Effector memory CD4-positive, alpha-beta T cell (primary cell): ENCODE measurements at places on chromosomes 3 and 15.

DNA sequence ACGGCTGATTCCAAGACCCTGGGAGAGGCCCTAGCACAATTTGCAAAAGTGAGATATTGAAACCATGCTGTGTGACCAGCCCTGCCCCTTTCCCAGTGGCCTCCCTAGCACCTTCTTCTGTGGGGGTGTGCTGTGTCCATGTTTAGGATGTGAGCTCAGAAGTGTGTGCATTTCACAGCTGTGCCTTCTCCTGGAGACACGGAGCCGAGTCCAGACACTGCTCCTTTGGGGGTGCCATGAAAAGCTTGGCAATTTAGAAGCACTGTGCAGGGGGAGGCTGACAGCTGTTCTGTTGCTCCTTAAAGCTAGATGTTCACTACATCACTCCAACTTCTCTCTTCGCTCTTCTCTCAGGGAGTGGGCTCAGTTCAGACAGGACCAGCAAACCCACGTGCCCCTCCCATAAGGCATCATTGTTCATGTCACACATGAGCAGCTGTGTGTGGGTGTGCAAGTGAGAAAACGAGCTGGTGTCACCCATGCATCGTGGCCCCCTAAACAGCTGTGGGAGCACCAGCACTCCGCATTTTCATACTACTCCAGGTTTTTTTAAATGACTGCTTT is 492.6 kb downstream of the GABRG3 start:
- H3K36me3 ChIP-seq, result no peaks in the 10 kb centered on the region
- DNase-seq, result no peak
- H3K27me3 ChIP-seq, result no peaks in the 10 kb centered on the region
- no peaks in the 10 kb centered on the region for H3K4me1 ChIP-seq
- no peak overlapping the region for H3K4me3 ChIP-seq

DNA sequence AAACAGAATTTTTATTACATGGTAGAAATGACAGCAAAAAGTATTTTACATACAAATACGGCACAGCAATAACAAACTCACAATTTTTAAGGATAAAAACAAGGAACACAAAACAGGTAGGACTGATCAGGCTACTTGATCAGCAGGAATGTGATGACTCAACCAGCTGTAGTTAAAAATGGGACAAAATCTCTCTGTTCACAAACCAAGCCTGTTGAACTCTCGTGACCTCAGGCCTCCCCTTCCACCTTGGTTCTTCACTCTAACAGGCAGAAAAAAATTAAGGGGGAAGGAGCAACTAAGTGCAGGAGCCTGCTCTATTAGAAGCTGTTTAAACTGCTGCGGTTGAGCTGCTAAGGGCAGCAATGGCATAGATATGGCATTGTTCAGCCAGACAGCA is 18.7 kb downstream of the FBXL22 start:
- H3K27me3 ChIP-seq, result no peaks in the 10 kb centered on the region
- DNase-seq, result no peak
- H3K36me3 ChIP-seq, result peaks cover 29% of the 10 kb centered on the region
- peaks cover 5% of the 10 kb centered on the region for H3K4me1 ChIP-seq
- no peak overlapping the region for H3K27ac ChIP-seq
- H3K4me3 ChIP-seq, result no peak overlapping the region

DNA sequence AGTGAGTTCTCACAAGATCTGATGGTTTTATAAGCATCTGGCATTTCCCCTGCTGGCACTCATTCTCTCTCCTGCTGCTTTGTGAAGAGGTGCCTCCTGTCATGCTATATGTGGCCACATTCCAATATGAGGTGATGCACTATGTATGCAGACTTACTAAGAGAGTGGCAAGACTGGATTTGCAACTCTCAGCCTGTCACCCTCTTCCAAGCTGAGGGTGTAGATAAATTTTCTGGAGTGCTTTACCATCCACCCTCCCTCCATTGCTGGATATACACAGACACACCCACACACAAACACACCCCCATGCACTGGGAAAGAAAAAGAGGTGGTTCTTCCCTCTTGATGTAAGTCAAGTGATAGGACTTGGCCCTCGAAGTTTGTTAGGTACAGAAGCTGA is 30.2 kb upstream of the CHMP2B start:
- H3K36me3 ChIP-seq, result no peaks in the 10 kb centered on the region
- no peak for DNase-seq
- no peak overlapping the region for H3K27ac ChIP-seq
- no peaks in the 10 kb centered on the region for H3K4me1 ChIP-seq
- no peak overlapping the region for H3K4me3 ChIP-seq

GRCh38 chr3:44395714-44396113 is 57.1 kb downstream of the TCAIM start:
- H3K36me3 ChIP-seq, result no peaks in the 10 kb centered on the region
- no peak overlapping the region for H3K4me3 ChIP-seq
- no peak for DNase-seq
- H3K27ac ChIP-seq, result no peak overlapping the region
- H3K27me3 ChIP-seq, result no peaks in the 10 kb centered on the region

DNA sequence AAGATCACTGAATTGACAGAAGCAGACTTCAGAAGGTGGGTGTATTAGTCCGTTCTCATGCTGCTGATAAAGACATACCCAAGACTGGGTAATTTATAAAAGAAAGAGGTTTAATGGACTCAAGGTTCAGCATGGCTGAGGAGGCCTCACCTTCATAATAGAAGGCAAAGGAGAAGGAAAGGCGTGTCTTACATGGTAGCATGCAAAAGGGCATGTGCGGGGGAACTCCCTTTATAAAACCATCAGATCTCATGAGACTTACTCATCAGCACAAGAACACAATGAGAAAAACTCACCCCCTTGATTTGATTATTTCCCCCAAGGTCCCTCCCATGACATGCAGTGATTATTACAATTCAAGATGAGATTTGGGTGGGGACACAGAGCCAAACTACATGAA is 416.3 kb upstream of the EPHA3 start:
- H3K36me3 ChIP-seq, result no peaks in the 10 kb centered on the region
- no peak for DNase-seq
- no peaks in the 10 kb centered on the region for H3K27me3 ChIP-seq
- no peak overlapping the region for H3K27ac ChIP-seq
- no peaks in the 10 kb centered on the region for H3K4me1 ChIP-seq

DNA sequence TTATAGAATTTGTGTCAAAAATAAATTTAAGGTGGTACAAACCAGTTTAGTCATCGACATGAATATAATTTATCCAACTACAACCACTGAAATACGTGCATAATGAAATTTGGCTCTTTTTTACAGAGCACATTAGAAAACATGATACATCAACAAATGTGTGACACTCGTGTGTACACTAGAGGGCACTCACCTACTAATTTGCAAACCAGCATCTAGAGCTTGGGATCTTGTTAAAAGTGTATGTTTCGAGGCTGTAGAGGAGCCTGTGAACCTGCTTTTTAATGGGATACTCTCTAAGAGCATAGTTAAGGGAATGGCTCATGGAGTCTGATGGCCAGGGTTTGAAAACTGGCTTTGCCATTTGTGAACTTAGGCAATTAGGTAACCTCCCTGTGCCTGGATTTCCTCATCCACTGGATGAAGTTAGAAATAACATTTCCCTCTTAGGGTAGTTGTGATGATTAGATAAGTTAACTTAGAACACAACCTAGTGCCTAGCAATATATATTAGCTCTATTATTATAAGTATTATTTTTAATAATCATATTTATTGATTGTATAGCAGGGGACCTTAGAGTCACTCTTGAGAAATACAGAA is 8.8 kb upstream of the CPOX start:
- DNase-seq, result no peak
- H3K36me3 ChIP-seq, result no peaks in the 10 kb centered on the region
- H3K27ac ChIP-seq, result no peak overlapping the region
- no peak overlapping the region for H3K4me3 ChIP-seq
- H3K4me1 ChIP-seq, result no peaks in the 10 kb centered on the region
- no peaks in the 10 kb centered on the region for H3K27me3 ChIP-seq

DNA sequence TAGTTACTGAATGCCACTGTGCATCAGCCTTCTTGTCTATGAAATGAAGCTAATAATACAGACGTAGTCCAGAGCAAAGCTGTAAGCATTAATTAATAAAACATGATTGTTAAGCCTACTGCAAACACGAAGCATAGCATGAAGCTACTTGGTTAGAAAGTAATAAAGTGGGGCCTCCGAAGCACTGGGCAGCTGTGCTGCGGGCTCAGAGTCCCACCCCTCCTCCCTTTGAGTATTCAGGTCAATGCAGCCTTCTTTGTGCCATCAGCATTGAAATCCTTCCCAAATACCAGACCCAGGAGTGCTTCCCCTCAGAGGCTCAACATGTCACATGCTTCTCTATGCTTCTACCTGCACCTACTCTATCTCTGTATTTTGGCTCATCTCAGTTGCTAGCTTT is 1112.6 kb downstream of the IGSF11 start:
- no peaks in the 10 kb centered on the region for H3K36me3 ChIP-seq
- H3K27ac ChIP-seq, result no peak overlapping the region
- H3K4me1 ChIP-seq, result no peaks in the 10 kb centered on the region
- no peak overlapping the region for H3K4me3 ChIP-seq

DNA sequence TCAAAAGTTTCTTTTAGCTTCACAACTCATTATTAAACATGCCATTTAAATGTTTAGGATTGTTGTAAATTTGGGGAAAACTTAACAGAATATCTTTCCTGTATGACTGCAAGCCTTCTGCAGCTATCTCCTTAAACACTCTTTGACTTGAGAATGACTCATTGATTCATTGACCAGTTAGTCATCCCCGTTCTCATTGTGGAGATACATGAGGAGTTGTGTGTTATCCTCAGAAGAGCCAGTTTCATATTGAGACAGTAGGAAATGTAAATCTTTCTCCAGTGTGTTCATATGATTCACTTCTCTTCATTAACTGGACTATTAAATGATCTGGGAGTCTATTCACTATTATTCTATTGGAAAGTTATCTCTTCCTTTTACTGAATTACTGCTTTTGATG is 83.0 kb downstream of the CRYGS start:
- H3K27ac ChIP-seq, result no peak overlapping the region
- no peak for DNase-seq
- no peaks in the 10 kb centered on the region for H3K4me1 ChIP-seq
- H3K27me3 ChIP-seq, result no peaks in the 10 kb centered on the region

DNA sequence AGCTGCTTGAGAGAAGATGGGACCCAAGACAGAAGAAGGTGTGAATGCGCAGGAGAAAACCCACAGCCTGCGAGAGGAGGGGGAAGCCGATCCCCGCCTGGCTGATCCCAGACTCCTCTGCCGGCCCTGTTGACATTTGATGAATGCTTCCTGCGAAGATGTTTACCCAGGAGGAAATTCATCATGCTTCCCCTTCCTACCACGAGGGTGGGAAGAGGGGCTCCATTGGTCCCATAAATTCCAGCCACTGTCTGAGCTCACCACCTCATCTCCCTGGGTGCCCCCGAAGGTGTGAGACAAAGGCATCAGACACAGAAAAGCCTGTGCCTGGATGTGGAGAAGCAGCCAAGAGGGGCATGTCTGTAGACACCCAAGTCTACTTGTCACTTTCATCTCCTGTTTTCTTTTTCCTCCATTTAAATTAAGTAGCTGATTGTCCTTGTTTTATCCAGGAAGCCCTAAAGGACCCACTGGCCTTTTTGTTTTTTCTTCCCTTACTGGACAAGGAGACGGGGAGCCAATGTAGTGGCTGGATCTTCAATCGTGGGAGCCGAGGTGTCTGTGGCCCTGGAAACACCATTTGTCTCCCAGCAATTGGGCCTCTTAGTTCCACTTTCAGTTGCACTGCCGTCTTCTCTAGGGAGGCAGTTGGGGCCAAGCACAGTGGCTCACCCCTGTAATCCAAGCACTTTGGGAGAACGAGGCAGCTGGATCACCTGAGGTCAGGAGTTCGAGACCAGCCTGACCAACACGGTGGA is 95.3 kb upstream of the HES1 start:
- H3K36me3 ChIP-seq, result no peaks in the 10 kb centered on the region
- no peaks in the 10 kb centered on the region for H3K27me3 ChIP-seq
- H3K4me1 ChIP-seq, result no peaks in the 10 kb centered on the region
- no peak overlapping the region for H3K4me3 ChIP-seq
